ENCODE measurements at places on chromosomes 11 and 22. TPM values are rescaled to one million over a fixed set of nuclear protein-coding genes. Genes with fewer than 3 reads are reported as not detected.
A peak's percentile ranks its signal among the peaks of the same experiment; 100 is the strongest.

GRCh38 chr22:20545681-20546521, 38.5 kb downstream of the MED15 start:
- DNase-seq = no peak

DNA sequence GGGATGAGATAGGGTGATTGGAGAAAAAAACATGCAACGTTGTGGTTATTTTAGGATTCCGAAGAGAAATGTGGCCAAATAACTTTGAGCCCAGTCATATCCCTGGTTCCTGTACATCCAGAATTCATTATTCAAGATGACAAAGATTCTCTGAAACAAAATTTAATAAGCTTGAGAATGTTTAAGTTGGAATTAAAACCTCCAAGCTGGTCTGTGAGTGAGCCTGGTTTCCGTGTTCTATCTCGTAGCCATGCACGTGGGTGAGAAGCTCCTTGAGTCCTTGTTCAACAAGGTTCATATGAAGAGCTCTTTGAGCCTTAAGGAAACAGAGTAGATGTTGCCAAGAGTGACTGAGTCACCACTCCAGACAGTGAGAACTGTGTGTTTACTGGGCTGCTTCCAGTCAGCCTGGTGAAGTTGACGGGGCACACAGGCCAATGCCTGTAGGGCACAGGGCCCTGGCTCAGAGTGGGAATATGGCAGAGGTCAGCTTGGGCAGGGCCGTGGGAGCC, 206.5 kb downstream of the NAV2 start:
- DNase-seq = no peak

DNA sequence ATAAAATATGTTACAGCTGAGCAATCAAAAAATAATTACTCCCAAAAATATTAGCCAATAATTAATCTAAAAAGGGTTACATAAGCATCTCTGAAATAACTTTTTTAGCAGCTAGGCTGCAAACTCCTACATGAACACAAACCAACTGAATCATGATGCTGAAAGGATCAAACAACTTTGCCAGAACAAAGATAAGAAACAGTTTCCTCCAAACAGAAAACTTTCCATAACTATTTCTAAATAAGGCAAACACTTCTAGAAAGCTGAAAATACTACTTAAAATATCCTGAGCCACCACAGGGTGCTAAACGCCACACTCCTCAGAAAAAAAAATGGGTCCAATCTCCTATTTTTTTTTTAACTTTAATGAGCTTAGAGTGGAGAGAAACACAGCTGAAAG, 68.6 kb upstream of the ARHGAP32 start:
- DNase-seq = no peak

DNA sequence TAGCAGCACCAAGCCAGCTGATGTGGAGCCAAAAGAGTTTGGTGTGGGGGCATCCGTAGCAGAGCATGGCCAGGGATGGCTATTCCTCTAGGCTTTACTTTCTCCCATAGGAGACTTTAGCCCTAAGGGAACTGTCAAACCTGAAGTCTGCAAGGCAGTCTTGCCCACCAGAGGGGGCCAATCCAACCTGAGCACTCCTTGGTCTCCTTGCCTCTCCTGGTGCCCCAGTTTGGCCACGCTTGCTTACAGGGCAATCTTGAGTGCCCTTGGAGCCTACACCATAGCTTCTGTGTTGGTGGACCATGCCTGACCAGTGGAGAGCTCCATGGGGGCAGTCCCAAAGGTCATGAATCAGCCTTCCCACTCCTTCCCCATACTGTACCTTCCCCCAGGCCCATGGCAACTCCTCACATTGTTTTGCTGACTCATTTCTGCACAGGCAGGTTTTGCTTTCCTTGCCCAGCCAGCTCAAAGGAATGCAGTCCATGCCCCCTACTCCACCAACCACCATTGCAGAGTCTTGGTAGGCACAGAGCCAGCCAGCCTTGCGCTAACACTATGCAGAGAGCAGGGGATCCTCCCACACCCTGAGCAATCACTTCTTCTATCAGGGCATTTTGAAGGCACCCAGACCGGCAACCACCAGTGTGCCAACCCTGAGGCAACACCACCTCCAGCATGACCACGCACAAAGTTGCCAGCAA, 1421.2 kb upstream of the RAG2 start:
- no peak for DNase-seq

DNA sequence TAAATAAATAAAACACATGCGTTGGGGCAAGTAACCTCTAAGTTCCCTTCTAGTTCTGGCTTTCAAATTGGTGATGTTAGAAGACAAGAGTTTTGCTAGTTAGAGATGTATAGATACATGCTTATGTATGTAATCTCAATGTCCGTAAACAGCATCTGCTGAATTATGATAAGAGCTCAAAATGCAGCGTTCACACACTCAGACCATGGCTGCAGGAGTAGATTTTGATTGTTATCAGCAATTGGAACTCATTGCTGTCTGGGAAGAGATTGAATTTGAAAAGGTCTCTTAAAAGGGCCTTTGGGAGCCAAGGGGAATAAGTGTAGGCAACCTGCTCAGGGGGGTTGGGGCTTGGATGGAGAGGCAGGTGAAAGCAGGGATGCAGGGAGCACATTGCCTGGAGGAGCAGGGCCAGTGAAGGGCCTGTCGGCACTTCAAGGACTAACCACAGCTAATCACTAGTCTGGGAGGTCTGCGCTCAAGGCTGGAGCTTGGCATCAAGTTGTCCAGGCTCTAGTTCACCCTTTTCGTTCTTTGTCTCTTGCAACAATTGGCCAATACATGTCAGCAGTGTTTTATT, 2.7 kb upstream of the RAG1 start:
- DNase-seq = no peak

DNA sequence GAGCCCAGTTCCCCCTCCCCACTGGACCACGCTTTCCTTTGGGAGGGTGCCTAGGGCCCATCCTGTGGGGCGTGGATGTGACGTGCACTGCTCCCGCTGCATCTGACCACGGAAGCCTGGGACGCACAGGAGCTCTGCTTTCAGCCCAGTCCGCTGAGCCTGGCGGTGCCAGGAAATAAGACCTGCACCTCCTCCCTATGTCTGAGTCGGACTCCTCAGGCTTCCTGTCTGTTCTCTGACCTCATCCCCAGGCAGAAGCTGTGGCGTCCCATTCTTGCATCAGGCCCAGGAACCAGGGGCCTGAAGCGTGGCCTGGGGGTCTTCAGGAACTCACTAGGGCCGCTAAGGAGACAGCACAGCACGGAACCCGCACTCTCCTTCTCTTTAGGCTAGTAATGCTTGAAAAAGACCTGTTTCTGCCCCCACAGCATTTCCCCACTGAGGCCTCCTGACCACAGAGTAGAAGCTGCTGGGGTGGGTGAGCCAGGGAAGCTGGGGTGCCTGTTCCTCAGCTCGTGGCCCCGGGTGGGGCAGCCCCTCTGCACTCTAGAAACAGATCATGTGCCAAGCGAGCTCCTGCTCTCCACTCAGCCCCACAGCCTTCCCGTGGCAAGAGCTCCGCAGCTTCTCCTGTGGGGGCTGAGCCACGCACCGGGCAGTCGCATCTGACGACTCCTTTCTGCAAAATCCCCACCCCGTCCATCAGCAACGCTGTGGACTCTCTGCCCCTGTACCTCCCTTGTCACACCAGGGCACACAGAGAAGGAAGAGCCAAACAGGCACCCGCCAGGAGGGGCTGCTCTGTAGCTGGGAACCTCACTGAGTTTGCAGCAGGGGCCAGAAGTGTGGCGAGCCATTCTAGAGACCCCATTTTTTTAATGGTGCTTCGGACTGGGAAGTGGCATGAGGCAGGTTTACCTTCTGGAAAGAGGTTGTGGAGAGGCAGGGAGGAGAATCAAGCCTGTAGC, 22.6 kb downstream of the MOV10L1 start:
- no peak for DNase-seq

- no peak for DNase-seq
Observed at GRCh38 chr11:100353083-100353482, 334.0 kb upstream of the ARHGAP42 start.

DNA sequence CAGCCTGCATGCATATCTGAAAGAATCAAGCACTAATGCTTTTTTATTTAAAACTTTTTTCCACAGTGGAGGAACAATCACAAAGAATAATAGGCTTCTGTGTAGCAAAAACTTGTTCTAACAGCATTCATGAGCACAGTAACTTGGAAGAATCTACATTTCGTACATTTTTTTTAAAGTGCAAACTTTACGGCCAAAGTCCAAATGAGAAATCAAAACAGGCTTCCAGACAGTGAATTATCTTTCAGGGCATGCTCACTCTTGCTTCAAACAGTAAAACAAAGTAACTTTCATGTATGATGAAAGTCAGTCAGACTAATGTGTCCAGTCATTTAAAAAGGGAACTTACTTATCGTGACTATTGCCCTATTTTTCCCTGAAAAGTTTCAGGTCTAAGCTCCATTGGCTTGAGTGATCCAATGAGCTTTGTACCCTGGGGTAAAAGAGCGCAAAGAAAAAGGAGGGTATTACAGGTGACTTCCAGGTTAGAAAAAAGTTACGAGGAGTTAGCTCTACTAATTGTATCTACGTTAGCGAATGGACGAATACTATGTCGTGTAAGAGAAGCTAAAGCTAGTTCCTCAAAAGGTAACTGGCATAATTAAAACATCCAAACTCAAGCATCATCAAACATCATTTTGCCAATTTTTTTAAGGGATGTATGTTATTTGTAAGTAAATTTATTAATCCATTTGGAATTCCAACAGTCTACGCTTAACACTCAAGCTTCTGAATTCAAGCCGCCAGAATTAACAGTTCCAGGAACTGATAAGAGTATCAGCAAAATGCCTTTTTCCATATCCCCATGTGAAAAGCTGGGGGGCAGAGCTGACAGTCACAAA, 1.7 kb downstream of the PICALM start:
- no peak for DNase-seq

DNA sequence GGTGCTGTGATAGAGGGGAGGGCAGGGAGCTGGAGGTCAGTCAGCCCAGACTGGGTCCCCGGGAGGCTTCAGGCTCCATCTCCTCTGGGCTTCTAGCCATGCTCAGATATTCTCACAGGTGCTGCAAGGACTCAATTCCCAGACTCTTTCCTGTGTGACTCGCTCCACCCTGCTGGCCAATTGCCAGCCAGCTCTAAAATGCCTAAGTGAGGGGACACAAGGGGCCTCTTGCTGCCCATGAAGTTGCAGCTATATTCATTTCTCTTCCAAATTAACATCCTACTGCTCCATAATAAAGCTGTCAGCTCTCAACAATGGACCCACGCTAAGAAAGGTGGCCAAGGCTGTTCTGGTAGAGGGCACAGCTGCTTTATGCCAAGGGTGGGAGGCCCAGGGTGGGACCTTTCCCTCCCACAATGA, 101.5 kb downstream of the PLEKHA7 start:
- no peak for DNase-seq

GRCh38 chr11:75350743-75351540, 519 bp downstream of the ARRB1 start:
- no peak for DNase-seq

DNA sequence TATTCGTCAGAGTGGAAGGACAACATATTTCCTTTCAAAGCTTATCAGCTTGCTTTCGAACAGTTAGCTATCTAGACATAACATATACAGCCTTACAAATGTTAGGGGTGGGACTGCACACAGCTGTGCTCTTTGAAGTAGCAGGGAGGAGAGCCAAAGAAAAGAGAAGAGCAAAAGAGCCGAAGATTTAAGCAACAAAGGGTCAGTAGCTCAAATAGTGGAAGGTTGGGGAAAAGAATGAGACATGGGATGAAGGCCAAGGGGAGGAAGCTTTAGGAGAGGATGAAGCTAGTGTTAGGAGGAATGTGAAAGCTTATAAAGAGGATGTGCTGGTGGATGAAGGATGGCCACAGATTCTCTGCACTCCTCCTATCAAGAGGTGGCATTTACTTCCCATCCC, 31.8 kb upstream of the IGSF22 start:
- no peak for DNase-seq

DNA sequence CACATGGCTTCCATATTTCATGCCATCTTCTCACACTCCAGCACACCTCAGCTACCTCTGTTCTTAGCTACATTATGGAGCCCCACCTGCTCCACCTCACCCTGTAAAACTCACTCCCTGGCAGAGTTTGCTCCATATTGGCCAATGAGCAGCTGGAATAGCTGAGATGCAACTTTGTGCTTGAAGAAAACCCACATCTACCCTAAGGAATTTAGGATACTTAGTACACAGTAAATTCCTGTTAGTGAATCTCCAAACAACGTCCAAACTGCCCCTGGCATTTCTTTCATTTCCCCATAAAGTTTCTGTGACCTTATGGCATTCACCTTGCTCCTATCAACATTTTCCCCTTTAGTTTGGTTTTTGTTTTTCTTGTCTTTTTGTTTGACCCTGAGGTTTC, 2.2 kb upstream of the VWCE start:
- DNase-seq = no peak

DNA sequence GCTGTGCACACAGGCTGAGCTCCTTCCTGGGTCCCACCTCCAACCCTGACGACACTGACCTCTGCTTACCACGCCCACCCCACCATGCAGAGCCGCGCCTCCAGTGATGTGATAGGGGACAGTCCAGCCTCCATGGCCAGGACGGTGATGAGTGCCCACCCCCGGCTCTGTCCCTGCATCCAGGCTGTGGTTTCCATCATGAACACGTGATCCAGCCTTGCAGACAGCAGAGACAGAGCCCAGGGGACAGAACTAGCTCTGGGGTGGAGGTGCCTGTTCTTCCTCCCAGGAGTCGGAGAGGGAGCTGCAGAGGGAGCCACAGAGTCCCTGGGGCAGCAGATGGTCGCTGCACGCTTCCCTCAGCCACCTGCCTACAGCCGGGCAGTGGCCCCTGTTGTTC, 42.6 kb upstream of the IGSF9B start:
- DNase-seq = no peak

DNA sequence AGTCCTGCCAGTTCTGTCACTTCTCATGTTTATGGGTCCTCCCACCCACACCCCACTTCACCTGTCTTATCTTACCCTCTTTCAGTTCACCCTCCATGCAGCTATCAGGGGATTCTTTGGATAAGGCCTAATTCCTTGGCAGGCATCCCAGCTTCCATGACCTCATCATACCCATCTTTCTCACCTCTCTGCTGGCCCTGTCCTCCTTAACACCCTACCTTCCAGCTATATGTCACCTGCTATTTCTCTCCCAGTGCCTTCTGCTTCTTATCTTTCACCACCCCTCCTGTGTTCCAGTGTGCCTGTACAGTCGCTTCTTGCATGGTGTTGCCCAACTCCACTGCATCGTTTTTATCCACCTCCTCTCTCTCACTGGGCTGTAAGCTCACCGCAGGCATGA, 28.3 kb downstream of the SNU13 start:
- no peak for DNase-seq

GRCh38 chr11:134749040-134749839, 337.2 kb upstream of the B3GAT1 start:
- DNase-seq = peak; percentile 57

DNA sequence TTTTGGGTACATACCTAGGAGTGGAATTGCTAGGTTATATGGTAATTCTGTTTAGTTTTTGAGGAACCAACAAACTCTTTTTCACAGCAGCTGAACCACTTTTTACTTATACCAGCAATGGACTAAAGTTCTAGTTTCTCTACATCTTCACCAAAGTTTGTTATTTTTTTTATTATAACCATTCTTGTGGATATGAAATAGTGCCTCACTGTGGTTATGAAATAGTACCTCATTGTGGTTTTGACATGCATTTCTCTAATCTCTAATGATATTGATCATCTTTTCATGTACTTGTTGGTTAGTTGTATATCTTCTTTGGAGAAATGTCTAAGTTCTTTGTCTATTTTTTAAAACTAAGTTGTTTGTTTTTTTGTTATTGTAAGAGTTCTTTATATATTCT, 27.2 kb downstream of the STIM1 start:
- no peak for DNase-seq

The GAS2 gene
- 0.71 TPM for total RNA-seq

The SLC22A12 gene
- total RNA-seq = 0.29 TPM

The TMEM25 gene
- 2.7 TPM for total RNA-seq

The KRTAP5-9 gene
- not detected for total RNA-seq

The UBQLN3 gene
- 0.22 TPM for total RNA-seq

The CHEK1 gene
- 2.2 TPM for total RNA-seq

The SYCE3 gene
- total RNA-seq = not detected

The RIMBP3C gene
- 0.26 TPM for total RNA-seq

Data from mesenteric fat pad (tissue), 1 donor.